ENCODE measurements at places on chromosomes 12 and 14.

DNA sequence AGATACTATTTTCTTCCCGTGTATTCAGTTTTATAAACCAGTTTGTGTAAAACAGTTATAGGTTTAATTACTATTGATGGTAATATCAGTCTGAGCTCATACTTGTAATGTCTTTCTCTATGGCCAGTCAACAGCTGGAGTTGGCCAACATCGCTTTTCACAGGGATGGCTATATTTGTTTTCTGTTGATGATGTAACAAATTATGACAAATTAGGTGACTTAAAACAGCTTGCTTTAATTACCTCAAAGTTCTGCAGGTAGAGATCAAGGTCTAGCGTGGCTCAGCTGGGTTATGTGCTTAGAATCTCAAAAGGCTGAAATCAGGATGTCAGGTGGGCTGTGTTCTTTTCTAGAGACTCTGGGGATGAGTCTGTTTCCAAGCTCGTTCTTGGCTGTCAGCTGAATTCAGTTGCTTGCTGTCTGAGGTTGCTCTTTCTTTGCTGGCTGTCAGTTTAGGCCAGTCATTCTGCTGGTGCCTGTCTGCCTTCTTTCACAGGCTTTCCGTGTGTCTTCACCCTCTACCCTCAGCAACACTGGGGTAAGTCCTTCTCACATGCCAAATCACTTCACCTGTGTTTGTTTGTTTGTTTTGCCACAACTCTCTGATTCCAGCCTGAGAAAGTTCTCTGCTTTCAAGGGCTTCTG lies 370.2 kb upstream of the E2F7 start:
- no peak for DNase-seq

DNA sequence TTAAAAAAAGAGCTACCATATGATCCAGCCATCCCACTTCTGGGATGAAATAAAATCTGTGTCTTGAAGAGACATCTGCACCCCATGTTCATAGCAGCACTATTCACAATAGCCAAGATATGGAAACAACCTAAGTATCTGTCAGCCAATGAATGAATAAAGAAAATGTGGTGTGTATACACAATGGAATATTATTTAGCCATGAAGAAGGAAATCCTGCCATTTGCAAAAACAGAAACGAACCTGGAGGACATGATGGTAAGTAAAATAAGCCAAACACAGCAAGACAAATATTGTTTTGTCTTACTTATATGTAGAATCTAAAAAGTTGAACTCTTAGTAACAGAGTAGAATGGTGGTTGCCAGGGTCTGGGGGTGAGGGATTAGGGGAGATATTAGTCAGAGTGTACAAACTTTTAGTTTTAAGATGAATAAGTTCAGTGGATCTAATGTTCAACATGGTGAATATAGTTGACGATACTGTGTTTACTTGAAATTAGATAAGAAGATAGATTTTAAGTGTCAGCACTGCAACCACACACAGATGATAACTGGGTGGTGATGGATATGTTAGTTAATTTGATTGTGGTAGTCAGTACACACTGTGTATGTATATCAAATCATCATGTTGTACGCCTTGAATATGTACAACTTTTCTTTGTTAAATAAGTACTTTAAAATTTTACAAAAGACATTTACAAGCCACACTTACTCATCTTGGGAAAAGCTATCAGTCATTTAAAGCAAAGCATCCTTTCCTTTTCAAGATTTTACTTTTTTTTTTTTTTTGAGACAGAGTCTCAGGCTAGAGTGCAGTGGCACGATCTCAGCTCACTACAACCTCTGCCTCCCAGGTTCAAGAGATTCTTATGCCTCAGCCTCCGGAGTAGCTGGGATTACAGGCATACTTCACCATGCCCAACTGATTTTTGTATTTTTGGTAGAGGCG lies 89.9 kb downstream of the BICD1 start:
- DNase-seq = no peak

GRCh38 chr12:68221497-68221896 lies 4.1 kb downstream of the IL26 start:
- no peak for DNase-seq

- no peak for DNase-seq
Measured at GRCh38 chr12:6262623-6263022, 47.9 kb upstream of the PLEKHG6 start.

DNA sequence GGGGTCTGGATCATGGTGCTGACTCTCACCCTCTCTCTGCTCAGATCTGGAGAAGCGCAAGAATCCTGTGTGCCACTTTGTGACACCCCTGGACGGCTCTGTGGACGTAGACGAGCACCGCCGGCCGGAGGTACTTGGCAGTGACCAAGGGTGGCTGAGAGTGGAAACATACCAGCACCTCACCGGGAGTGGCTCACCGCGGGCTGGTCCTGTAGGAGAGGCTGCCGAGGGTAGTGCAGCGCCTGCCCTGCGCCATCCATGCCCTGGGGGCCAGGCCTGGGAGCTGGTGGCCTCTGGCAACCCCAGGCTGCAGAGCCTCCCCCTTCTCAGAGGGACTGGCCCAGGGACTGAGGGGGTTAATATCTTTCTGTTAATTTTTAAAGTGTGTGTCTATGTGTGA lies 46.2 kb downstream of the IL31 start:
- DNase-seq = no peak

DNA sequence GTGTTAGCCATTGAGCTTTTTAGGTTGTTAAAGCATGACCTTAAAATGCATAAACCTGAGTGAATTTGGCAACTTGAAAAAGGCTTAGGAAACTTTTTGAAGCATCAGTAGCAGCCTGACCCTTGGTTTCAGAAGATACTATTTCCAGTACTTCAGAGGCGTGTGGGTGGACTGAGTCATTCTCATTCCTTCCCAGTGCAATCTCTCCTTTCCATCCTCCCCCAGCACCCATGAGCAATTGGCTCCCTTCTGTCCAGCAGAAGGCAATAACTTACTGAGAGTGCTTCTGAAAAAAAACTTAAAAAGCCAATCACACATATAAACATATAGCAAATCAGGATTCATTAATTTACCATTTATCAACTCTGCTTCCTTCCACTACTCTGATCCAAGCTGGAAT lies 299.3 kb upstream of the STXBP6 start:
- DNase-seq = no peak

DNA sequence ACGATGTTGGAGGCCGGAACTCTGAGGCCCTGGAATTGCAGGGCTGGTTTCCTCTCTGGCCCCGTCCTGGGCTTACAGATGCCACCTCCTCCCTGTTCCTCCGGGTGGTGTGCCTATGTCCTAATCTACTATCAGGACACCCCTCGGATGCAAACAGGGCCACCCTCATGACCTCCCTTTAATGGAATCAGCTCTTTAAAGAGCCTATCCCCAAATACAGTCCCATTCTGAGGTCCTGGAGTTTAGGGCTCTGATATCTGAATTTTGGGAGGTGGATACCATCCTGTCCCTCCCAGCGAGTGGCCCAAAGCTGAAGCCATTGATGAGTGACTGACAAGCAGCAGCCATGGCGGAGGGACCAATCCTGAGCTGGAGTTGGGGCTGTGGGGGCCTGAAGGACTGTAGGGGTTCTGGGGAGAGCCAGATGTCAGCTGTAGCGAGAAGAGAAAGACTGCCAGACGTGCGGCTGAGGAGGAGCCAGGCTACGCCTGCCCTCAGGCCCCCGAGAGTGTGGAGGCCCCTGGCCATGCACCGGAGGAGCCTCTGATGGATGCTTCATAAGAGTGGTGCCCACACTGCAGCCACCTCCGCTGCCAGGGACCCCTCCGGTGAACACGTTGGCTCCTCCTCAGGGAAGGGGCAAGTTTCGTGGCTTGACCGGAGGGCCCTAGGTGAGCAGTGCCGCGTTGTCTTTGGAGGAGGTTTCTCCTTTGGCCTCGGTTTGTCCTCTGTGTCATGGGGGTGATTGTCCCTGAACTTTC lies 100.2 kb downstream of the KIF26A start:
- DNase-seq = no peak

DNA sequence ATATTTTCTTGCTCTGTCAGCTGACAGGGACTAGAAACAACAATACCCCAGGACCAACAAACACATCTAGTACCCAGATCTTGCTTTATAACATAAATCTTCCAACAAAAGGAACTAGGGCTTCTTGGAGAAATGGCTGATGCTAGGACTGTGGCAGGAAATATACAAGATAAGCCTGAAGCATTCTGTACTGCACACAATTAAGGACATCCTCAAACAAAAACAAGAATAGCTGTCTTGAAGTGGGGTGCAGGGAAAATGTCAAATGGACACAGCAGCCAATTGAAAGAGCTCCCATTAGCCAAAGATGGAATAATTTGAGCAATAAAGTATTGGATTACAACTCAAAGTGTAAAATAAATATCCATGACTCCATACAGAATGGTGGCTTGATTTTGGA lies 50.0 kb downstream of the LGMN start:
- DNase-seq = no peak

DNA sequence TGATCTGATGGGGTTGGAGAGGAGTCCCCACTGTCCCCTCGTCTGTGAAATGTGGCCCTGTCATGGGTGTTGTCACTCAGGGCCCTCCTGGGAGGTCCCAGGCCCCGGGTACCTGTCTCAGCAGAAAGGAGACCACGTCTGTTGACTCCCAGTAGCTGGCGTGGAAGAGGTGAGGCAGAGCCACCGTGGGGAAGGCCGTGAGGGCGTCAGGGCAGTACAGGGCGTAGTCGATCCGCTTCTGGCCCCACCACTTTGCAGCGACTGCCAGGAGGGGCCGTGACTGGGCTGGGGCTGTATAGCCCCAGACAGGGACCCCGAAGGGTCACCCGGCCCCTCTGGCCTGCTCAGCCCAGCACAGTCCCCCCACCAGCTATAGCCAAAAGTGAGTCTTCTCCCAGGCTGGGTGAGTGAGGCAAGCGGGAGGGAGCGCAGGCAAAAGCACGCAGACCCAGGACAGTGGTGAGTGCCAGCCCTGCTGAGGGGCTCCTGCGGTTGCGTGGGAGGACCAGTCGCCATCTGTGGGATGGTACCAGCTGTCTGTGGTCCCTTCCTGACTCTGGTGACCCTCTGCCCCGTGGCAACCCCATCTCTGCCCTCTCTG lies 8.2 kb downstream of the ARL6IP4 start:
- no peak for DNase-seq

- DNase-seq = peak; percentile 45
Measured at GRCh38 chr12:27807063-27807703, 27.1 kb upstream of the MANSC4 start.

- DNase-seq = no peak
Measured at GRCh38 chr12:114238808-114239207, 167.1 kb downstream of the TBX5 start.

DNA sequence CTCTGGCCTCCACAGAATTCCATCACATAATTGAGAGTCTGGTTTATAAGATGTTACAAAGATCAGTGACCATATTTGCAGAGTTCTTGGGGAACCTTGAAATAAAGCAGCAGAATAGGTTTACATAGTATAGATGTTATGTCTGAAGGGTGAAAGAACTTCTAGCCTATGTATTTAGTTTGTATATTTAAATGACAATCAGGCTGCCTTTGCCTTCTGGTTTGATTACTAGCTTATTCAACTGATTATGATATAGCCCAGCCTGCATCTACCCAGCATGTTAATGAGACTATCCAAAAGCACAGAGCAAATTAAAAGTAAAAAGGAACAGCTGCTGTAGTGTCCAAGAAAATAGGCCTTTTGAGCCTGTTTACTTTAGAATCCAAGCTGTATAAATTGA lies 85.3 kb downstream of the APAF1 start:
- DNase-seq = no peak

GRCh38 chr14:21913759-21914158 lies 240.1 kb upstream of the OR4E1 start:
- peak; percentile 72 for DNase-seq

- DNase-seq = no peak
Measured at GRCh38 chr12:124744659-124745464, 118.8 kb downstream of the SCARB1 start.
